ENCODE measurements at places on chromosomes 3 and 15. TPM values are rescaled to one million over a fixed set of nuclear protein-coding genes. Genes with fewer than 3 reads are reported as not detected.
A peak's percentile ranks its signal among the peaks of the same experiment; 100 is the strongest.

The GALNT15 gene
- 10.1 TPM for polyA plus RNA-seq

The GOLGA6B gene
- polyA plus RNA-seq, result not detected

The LSAMP gene
- polyA plus RNA-seq, result 1.4 TPM

The ARIH2 gene
- 62.2 TPM for polyA plus RNA-seq

The TBCCD1 gene
- polyA plus RNA-seq, result 4.7 TPM

DNA sequence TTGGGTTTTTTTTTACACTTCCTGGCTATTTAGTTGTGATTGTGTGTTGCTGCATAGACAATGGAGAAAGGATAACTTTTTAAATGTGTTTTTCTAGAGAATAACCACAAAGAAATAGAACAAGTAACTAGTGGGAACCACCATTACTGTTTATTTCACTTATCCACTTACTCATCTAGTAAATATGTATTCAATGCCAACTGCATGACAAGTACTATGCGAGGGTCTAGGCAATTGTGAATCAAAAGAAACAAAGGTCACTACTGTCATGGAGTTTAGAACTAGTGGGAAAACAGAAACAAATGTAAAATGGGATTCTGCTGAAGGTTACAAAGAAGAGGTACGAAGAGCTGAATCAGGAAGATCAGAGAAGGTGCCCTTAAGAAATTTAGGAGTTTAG, 600.9 kb upstream of the ROBO2 start:
- no peak for DNase-seq

DNA sequence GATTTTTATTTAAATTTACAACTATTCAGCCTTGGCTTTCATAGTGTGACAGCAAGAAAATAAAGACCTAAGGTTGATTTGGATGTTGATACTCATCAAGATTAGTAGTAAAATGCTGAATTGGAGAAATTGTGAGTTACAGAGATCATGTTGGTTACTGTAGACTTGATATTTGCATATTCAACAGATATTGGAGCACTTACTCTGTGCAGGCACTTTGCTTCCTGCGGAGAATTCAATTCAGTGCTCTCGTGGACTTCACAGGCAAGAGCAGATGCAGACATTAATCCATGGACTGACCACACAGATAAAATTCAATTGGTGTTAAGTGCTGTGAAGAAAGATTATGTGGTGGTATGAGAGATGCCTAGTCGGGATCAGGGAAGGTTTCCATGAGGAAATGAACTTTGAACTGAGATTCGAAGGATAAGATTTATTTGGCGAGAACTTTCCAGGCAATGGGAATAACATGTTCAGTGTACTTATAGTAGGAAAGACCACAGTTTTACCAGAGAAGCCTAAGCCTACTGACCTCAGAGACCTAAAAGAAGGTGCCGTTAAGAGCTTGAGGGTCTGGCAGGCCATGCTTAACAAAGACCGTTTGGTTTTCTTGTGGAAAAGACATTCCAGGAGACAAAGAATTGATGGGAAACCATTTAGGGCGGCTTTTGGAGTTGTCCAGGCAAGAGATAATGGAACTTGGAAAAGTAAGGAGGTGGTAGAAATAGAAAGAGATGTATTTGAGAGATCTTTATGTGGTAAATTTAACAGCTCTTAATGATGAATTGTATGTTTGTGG, 4.3 kb downstream of the SELENOT start:
- no peak for DNase-seq

DNA sequence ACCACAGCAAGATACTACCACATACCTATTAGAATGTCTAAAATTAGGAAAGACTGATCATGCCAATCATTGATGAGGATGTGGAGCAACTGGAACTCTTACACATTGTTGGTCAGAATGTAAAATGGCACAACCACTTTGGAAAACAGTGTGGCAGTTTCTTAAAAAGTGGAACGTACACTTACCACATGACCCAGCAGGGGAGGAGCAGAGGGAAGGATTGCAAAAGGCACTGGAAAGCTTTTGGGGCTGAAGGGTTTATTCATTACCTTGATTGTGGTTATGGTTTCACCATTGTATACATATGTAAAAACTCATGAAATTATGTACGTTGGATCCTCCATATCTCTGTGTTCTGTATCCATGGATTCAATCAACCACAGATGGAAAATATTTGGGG, 3.3 kb upstream of the EHD4 start:
- no peak for DNase-seq

GRCh38 chr15:80730926-80731325, 35.8 kb downstream of the ABHD17C start:
- DNase-seq, result peak; percentile 41

GRCh38 chr3:160444411-160444810, 5.2 kb downstream of the TRIM59 start:
- no peak for DNase-seq

GRCh38 chr3:30522476-30522875, 83.9 kb upstream of the TGFBR2 start:
- no peak for DNase-seq

GRCh38 chr3:31924610-31925270, 56.3 kb downstream of the OSBPL10 start:
- DNase-seq, result no peak

- DNase-seq, result no peak
These were observed 319.8 kb downstream of the IGSF11 start for GRCh38 chr3:118714800-118715199.

Measured in right cardiac atrium (tissue), 5 donors.